Liver (tissue), 10 donors: ENCODE measurements at places on chromosomes 5 and 9. TPM values are rescaled to one million over a fixed set of nuclear protein-coding genes. Genes with fewer than 3 reads are reported as not detected.

GRCh38 chr5:175864296-175864695, 7.1 kb upstream of the CPLX2 start:
- DNase-seq: no peak
- no peak overlapping the region for H3K4me3 ChIP-seq
- no peaks in the 10 kb centered on the region for H3K27me3 ChIP-seq
- H3K27ac ChIP-seq: no peak overlapping the region

Gene TAF1L
- polyA plus RNA-seq: not detected

Gene PCDHGA7
- 0.21 TPM for polyA plus RNA-seq

- no peak overlapping the region for H3K27ac ChIP-seq
- DNase-seq: no peak
- no peaks in the 10 kb centered on the region for H3K27me3 ChIP-seq
- H3K4me3 ChIP-seq: no peak overlapping the region
- H3K4me1 ChIP-seq: no peaks in the 10 kb centered on the region
Measured at GRCh38 chr9:90343991-90344390, 298.6 kb downstream of the DIRAS2 start.
